ENCODE measurements at places on chromosomes 1 and 21.

DNA sequence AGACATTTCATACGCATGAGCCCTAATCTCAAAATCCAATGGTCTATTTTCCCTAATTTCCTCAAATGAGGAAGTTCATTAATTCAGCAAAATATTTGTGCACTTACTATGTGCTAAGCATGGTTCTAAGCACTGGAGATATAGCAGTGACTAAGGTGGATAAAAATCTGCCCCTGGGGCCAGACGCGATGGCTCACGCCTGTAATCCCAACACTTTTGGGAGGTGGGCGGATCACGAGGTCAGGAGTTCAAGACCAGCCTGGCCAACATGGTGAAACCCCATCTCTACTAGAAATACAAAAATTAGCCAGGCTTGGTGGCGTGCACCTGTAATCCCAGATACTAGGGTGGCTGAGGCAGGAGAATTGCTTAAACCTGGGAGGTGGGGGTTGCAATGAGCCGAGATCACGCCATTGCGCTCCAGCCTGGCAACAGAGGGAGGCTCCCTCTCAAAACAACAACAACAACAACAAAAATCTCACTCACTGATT lies 4.3 kb upstream of the MIIP start:
- no peak for DNase-seq

DNA sequence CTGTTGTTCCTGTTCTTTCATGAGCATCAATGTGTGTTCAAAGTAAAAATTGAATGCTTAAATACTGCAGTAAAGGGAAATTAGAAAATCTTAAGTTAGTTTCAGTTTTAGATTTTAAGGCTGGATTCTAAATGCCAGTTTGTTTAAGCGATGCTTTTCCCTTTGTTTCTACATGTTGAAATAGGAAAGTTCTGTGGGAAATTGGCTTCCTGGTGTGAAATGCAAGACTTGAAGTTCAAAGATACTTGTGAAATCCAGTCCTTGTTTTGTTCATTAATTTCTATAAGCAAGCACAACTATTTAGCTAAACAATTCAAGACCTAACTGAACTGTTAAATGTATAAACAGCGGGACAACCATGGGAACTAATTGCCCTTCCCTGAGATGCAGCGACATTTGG lies 149.1 kb downstream of the LYPLAL1 start:
- no peak for DNase-seq

DNA sequence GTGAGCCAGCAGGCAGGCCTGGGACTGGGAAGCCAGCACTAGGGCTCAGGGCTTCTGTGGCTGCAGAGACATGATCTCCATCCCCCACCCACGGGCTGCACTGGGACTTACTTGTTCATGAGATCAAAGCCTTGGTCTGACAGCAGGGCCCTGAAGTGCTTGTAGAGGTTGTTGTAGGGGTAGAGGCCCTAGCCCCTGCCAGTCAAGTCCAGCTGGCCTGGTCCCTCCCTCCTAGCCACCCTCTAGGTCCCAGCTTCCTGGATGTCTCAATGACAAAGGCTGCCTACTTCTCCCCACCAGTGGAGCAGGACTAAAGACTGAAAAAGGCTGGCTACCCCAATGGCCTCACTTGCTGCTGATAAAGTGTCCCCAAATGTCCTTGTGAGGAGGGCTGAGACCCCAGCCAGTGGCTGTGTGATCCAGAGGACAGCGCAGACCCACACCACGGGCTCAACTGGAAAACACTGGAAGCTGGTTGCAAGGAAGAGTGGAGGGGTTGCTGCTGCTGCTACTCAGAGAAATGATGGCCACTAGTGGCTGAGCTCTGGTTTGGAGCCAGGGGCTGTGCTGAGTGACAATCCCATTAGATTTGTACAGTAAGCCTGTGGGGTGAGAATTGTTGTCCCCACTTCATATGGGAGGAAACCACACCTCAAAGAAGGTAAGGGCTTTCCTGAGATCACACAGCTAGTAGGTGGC lies 1.4 kb downstream of the HTR1D start:
- DNase-seq = no peak

- no peak for DNase-seq
Measured at GRCh38 chr1:213972141-213972540, 15.6 kb upstream of the PROX1 start.

- no peak for DNase-seq
Measured at GRCh38 chr1:211174375-211174774, 40.4 kb upstream of the KCNH1 start.

DNA sequence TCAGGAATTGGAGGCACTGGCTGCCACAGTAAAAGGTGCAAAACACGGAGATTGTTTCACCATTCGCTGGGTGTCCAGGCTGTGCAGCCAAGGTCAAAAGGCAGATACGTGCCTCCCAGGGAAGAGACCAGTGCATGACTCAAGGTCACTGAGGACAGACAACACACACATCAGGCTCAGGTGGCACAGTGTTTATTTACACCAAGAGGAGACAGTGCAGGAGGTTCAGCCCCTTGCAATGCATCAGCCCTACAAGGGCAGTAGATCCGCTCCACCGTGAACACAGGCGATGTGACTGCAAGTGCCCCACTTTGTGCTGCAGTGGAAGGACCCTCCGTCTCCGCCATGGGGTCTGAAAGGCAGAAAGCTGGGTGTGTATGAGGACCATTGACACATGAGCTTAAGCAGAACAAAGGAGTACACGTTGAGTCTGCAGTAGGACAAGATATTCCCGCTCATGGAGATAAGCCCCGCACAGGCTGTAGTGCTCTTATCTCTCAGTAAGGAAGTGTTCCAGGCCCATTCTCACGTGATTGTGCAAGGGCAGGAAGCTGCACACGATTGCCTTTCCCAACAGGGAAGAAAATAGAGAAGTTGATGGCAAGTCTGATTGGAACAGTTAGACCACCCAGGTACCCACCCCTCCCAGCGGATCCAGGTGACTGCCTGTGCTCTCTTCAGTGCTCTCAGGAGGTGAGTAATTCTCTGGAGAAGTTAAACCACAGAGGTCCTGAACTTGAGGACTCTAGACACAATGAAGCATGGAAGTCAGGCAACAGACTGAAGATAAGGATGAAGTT lies 37.5 kb upstream of the QSOX1 start:
- no peak for DNase-seq

- DNase-seq = peak; percentile 82
Measured at GRCh38 chr1:89632657-89633247, at the start of gene LRRC8C. Gene LRRC8C, plus strand, starts transcription at chr1:89633120. Its CDS starts 53,354 bp downstream, at chr1:89686474.

DNA sequence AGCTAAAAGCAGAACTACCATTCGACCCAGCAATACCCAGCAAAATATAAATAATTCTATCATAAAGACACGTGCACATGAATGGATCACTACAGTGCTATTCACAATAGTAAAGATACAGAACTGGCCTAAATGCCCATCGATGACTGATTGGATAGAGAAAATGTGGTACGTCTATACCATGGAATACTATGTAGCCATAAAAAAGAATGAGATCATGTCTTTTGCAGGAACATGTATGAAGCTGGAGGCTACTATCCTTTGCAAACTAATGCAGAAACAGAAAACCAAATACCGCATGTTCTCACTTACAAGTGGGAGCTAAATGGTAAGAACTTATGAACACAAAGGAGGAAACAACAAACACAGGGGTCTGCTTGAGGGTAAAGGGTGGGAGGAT lies 53.4 kb downstream of the UCHL5 start:
- DNase-seq = no peak

DNA sequence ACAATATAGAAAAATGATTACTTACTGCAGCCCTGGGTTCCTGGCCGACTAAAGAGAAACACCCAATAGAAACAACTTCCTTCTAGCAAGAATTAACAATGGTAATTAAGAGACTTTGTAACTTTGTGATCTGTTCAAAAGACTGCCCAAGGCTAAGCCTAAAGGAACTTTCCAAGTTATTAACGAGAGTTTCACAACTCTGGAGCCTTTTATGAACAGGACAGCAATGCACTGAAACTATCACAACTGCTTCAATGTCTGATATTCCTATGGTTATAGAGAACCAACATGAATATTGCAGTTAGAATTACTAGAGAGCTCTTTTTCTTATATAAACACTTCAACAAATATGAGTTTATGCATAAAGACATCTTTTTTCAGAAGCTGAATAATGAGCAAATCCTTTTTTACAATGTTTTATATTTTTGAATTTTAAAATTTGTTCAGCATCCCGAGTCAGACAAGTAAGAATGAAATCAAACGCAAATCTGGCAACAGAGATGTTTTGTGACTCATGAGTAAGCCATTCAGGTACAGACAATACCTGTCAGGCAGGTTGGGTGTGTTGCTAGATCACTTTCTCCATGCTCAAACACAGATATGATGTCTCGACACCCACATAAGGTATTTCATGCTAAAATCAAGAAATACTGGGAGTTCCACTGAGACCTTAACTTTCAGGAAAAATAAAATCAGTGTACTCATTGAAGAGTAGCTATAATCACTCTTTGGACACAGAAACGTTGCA lies 22.2 kb upstream of the KCNJ15 start:
- no peak for DNase-seq

DNA sequence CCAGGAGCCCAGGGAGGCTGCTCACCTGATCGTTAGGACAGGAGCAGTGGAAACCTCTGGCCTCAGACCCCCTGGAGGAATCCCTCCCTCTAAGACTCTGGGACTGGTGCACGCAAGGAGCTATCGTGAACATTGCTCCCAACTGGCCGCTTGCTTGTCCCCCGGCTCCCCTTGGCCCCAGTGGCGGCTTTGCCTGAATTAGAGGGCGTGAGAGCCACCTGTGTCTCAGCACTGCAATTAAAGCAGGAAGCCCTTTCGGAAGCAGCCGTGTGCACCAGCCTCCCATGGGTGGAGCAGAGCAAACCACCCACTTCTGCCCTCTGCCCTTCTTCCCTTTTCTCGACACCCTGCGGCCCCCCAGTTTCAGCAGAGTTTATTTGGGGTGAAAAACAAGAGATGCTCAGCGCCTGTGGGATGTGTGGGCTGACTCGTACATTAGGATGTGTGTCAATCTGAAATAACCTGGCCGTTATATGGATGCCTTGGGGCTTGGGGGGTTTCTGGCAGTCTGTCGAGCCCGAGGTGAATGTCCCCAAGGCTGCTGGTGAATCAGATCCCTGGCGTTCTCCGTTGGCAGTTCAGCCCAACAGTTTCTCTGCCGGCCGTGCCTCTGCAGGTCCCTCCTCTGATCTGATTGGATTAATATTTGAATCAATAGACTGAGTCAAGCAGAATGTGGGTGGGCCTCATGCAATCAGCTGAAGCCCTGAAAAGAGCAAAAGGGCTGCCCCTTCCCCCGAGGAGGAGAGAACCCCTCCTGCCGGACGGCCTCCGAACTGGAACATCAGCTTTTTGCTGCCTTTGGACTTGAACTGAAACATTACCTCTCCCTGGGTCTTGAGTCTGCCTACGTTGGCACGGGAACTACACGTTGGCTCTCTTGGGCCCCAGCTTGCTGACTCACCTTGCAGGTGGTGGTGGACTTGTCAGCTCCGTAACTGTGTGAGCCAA lies 7.3 kb upstream of the UMODL1 start:
- no peak for DNase-seq

GRCh38 chr1:231171623-231172197 lies 9.9 kb downstream of the TRIM67 start:
- no peak for DNase-seq

DNA sequence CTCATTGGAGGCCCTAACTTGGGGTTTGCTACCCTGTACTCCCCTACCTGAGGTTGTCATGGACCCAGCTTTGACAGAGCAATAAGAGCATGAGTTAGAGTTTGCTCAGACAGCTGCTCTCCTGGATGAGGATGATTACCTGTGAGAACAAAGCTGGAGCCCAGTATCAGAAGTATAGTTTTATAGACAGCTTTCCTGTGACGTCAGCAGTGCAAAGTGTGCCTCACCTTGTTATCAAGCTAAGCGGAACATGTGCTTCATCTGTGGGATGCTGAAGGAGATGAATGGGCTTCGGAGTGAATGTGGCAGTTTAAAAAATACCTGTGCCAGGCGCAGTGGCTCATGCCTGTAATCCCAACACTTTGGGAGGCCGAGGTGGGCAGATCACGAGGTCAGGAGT lies 5.4 kb upstream of the WDR47 start:
- no peak for DNase-seq

GRCh38 chr21:44485254-44485793 lies 30.0 kb downstream of the LRRC3 start:
- no peak for DNase-seq

- no peak for DNase-seq
Measured at GRCh38 chr1:230194525-230194924, 127.5 kb downstream of the GALNT2 start.

DNA sequence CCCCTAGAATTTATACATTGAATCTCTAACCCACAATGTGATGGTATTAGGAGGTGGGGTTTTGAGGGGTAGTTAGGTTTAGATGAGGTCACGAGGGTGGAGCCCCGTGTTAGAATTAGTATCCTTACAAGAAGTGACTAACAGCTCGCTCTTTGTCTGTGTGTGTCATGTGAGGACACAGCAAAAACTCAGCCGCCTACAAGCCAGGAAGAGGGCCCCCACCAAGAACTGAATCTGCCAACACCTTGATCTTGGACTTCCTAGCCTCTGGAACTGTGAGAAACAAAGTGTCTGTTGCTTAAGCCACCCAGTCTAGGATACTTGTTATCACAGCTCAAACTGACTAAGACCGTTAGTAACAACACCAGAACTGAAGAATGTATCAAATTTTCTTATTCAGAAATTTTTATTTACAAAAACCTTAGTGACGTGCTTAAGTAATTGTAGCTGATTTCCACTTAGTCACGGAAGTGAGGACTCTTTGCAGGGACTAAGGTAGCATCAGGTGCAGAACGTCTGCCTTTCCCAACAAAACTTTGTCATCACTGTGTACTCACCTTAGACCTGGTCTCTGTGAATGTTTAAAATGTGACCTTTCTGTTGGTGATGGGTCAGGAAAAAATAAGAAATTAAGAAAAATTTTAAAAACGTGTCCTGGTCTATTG lies 24.5 kb upstream of the LRRC8C start:
- DNase-seq = no peak

- DNase-seq = no peak
Measured at GRCh38 chr1:166884971-166885370, 8.9 kb upstream of the TADA1 start.

DNA sequence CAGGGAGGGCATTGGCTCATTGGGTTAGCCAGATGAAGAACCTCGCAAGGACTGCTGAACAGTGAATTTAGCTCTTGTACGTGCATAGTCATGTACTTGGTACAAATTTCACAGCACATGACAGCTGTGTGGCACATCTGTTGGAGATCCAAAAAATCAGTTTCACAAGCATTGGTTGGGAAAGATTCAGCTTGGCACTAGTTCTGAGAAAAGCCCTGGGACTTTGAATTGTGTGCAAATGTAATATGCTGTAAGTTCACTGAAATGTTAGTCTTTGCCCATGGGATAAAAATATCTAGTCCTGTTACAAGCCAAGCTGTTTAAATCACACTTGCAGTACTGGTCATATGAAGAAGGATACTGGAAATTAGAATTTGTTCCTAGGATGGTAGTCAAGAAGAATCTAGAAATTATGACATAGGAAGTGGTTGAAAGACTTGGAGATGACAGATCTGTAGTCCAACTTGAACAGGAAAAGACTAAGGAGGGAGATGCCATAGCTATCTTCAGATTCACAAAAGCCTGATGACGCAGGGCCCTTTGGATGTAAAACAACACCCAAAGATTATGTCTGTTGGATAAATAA lies 19.2 kb downstream of the LAMC2 start:
- no peak for DNase-seq

GRCh38 chr21:28516991-28517592 lies 475.6 kb downstream of the LTN1 start:
- DNase-seq = peak; percentile 11

All from putamen (tissue), 1 donor.